ENCODE measurements at places on chromosomes 4 and X.

GRCh38 chrX:126550816-126551215 is 1.8 kb downstream of the DCAF12L1 start:
- DNase-seq, result no peak

- DNase-seq, result no peak
Observed at GRCh38 chrX:66130469-66130868, 33.6 kb upstream of the HEPH start.

- no peak for DNase-seq
Observed at GRCh38 chr4:169906821-169907220, 119.4 kb downstream of the MFAP3L start.

- DNase-seq, result no peak
Observed at GRCh38 chr4:38223306-38223705, 263.1 kb downstream of the PTTG2 start.

DNA sequence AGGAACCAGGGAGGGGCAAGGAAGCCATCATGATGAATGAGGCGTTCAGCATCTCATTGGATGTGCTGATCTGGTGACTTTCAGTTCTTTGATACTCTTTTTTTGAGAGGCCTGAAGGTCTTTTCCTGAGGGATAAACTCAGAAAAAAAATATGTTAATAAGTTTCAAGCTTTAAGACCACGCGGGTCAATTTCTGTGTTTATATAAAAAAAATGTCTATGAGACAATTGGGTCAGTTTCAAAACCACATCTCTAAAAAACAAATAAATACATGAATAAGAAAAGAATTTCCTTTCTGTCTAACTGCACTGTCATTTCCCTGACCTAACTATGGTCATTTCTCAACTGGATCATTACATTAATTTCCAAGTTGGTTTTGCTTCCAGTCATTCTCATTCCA is 62.6 kb downstream of the TRIML1 start:
- DNase-seq, result no peak

All from DMS 273 treated with DMSO at 0.1 percent for 48 hours (cell line).